ENCODE measurements at places on chromosomes 7 and 10.

- DNase-seq: no peak
These were observed 163.1 kb upstream of the NPVF start for GRCh38 chr7:25391295-25391861.

- no peak for DNase-seq
These were observed 198.6 kb upstream of the BMPER start for GRCh38 chr7:33706771-33707200.

DNA sequence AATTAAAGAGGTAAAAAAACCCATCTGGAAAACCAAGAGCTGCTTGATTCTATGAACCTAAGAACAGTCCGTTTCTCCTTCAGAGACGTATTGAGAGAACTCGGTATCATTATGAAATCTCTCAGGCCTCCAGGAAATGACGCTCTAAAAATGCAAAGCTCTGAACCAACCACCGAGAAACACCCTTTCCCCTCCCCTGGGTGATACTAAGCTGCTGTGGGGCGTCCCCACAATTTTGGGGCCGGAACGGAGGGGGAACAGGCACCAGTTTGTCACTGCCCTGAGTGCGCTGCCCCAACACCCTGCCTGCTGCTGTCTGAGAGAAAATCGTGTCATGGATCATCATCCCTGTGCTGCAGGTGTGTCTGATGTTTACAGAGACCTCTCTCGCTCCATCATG is 509.5 kb downstream of the DNAJB6 start:
- no peak for DNase-seq

DNA sequence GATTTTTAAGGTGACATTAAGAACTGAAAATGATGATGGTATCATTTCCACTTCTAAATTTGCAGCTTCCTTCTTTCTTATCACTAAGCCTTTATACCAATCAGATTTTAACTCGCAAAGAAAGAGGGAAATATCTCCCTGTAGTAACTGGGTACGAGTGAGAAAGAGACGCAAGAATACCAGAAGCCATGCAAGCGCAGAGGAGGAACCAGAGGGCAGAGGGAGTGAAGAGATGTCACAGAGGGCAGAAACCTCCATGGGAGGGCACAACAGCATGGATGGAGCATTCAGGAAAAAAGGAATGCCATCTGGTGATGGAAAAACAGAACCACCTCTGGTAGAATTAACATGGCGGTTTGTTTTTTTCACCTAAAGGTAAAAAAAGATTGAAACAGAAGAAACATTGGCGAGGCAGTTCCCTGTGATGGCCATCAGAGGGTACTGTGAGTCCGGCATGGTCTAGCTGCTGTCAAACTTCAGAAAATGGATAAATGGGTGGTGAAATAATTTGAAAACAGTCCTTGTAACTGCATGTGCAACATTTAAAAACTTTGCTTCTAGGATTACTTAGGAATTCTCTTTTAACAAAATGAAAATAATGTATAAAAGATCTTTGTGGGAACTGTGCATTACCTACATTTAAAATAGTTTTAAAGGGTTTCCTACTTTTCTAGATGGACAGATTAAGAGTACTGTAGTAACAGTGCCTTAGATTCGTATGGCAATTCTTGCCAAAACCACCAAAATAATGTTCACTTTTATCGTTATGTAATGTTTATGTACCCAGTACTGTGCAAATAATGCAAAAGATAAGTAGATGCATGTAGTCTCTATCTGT is 91.8 kb downstream of the ARHGAP12 start:
- DNase-seq: no peak

DNA sequence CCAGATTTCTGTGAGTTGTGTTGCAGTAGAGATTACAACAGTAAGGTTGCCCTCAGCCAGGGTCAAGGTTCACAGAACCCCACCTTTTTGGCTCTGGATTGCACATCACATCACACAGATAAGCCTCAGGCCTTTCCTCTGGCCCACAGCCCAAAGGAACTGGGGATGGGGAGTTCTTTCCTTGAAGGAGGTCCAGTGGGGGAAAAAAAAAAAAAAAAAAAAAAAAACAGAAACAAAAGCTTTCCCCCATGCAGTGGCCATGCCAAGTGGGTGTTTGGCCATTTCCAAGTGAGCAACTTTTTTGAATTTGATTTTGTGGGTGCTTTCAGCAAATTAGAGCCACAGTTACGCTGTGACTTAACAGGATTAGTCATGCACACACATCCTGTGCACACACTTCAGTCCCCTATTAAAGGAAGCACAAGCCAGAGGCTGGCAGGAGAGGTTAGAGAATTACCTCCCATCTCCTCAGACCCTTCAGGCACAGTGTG is 79.3 kb upstream of the NANOS1 start:
- DNase-seq: no peak

GRCh38 chr7:85529201-85529600 is 342.3 kb upstream of the SEMA3D start:
- DNase-seq: no peak

DNA sequence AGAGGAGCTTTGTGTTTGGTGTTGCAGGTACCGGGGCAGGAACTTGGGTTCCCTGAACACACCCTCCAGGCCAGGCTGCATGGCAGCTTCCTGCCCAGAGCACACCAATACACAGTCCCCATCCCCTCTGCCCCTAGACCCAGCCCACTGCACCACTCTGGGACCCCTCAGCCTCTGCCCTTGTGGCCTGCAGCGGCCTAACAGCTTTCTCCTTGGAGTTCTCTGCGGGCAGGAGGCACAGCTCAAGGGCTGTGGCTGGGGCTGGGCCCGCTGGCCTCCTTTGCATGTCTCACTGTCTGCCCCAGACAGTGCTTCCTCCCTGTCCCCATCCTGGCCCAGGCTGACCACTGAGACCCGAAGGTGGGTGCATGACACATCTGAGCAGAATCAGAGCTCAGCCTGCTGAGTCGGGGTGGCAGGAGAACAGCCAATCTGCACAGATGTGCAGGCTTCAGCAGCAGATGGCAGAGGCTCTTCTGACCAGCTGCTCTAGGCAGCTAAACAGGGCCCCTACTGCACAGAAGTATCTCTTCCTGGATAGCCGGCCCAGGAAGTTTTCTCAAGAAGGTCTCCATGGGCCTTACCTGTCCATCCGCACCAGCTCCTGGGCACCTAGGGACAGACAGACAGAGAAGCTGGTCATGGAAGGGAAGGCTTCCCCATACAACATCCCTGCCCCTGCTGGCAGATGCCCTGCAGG is 20.8 kb downstream of the VSIR start:
- no peak for DNase-seq

DNA sequence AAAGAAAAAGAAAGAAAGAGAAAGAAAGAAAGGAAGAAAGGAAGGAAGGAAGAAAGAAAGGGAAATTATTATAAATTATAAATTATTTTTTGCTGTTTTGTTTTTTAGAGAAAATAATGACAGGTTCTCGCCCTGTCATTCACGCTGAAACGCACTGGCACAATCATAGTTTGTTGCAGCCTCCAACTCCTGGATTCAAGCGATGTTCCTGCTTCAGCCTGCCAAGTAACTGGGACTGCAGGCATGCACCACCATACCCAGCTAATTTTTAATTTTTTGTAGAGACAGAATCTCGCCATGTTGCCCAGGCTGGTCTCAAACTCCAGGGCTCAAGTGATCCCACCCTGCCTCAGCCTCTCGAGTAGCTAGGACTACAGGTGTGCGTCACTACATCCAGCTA is 21.6 kb downstream of the MMD2 start:
- no peak for DNase-seq

GRCh38 chr7:50591480-50592438 is 26.6 kb upstream of the DDC start:
- DNase-seq: no peak

GRCh38 chr7:148289630-148290029 is 300.9 kb upstream of the C7orf33 start:
- DNase-seq: no peak

GRCh38 chr7:2523941-2524807 is 4.6 kb downstream of the LFNG start:
- DNase-seq: no peak

DNA sequence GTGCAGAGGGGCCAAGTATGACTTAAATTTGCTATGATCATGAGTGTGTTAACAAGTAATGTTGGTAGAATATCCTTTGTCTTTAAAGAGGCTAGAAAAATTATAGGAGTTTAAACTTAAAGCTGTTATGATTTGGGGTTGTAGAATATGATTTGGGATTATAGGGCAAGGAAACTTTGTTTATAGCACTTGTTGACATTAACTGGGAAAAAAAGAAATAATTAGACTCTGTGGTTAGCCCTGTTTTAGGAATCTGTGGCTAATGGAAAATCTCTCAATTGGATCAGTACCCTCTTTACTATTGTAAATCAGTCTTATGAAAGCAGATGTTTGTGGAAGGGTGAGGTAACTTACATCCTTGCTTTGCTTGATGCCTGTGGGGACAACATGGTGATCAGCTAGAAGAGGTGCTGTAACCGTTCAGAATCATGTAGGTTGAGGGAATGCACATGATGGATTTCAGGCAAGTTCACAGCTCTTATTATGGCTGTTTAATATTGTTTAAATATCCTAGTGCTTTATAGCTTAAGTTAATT is 11.1 kb downstream of the ING3 start:
- DNase-seq: no peak

- DNase-seq: no peak
These were observed 8.8 kb upstream of the ENO4 start for GRCh38 chr10:116840389-116841075.

DNA sequence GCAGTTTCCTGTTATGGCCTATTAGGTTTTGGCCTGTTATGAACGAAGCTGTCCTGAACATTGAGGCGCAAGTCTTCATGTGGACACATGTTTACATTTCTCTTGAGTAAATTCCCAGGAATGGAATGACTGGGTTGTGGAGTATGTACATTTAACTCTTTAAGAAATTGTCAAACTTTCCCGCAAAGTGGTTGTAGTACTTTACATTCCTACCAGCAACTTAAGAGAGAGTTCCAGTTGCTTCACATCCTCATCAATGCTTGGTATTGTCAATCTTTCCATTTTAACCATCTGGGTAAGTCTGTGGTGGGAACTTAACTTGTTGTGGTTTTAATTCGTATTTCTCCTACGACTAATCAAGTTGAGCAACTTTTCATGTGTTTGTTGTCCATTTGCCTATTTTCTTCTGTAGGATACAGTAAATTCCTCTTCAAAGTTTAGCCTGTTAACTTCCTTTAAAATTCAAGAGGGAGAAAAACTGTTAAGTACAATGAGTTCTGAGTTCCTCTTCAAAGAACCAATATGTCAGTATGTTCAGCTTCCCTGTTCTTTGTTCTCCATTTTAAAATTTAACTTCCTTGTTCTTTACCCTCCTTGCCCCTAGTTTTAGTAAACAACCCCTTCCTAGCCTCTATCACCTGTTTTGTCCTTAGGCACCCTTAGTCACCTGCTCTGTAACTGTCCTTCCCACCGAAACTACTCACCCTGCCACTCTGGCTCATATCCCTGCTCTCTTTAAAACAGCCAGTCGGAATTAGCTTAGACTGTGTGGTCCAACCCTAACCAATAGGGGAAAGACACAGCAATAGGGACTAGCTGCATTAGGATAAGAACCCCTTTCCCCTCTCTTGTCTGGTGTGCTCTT is 74.0 kb downstream of the FAM241B start:
- no peak for DNase-seq

DNA sequence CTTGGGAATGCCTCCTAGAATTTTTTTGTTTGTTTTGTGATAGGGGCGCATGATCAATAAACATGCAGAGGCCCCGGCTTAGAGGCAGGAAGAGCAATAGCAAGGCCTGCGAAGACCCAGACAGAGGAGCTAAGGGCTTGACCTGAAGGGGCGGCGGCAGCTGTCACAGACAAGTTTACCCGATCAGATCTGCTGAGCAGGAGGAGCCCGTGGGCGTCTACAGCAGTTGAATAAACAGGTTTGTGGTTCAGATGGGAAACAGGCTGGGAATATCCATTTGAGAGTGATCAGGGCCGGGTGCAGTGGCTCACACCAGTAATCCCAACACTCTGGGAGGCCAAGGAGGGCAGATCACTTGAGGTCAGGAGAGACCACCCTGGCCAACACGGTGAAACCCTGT is 126.0 kb upstream of the CALN1 start:
- no peak for DNase-seq

- no peak for DNase-seq
These were observed 76.4 kb downstream of the NEURL1 start for GRCh38 chr10:103569896-103570295.

DNA sequence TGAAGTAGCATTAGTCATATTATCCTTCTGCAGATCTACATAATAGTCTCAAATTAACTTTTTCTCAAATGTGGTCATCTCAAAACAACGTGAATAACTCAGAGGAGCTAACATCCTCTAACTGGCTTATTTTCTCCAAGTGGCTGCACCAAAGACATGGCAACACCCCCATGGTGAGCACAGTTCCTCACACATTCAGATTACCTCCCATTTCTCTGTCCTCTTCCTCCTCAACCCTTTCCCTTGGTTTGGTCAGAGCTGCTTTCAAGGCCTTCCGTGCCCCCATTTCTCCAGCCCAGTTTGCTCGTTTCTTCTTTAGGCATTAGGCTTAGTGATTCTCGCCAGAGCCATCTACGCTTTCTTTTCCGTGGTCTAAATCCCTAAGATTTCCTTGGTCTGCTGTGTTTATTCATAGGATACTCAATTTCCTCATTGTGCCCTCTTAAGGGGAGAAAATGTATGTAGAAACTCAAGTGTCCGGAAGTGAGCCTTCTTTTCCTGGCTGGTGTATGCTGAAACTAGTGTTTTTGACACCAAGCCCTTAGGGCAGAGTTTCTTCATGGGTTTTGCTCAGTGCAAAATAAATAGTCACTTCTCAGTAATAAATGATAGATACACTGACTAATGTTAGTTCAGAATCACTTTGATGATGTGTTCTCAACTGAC is 2.6 kb downstream of the MET start:
- DNase-seq: no peak

GRCh38 chr10:43076876-43077420 is at the start of gene RET:
TSS of gene RET (plus strand) at chr10:43077069. CDS start at chr10:43077259, 190 bp downstream.
- no peak for DNase-seq

DNA sequence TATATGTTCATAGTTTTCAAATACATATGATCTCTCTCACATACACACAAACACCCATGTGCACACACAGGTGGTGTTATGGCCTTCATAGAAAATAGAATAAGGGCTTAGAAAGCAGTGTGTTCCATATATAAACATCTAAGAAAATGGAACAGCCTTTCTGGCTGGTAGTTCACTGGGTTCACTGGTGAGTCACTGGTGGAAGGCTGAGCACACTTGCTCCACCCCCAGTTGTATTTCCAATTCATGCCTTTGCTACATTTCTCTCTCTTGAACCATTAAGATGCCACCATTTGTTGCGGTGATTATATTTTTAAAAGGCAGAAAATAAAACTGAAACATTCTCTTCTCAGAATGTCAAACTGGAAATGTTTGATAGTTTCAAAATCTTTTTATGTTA is 252.1 kb downstream of the GLI3 start:
- no peak for DNase-seq

All from stimulated activated CD4-positive, alpha-beta T cell treated with anti-CD3 and anti-CD28 coated beads, TNF-alpha, amount 100 ng/mL, for 4 hours (primary cell).